Lower leg skin (tissue), 4 donors: ENCODE measurements at places on chromosomes 7 and 10. TPM values are rescaled to one million over a fixed set of nuclear protein-coding genes. Genes with fewer than 3 reads are reported as not detected.

Gene ANKMY2
- 12.0 TPM for total RNA-seq

Gene VOPP1
- total RNA-seq, result 25.4 TPM

Gene FBXL13
- total RNA-seq, result 1.5 TPM

DNA sequence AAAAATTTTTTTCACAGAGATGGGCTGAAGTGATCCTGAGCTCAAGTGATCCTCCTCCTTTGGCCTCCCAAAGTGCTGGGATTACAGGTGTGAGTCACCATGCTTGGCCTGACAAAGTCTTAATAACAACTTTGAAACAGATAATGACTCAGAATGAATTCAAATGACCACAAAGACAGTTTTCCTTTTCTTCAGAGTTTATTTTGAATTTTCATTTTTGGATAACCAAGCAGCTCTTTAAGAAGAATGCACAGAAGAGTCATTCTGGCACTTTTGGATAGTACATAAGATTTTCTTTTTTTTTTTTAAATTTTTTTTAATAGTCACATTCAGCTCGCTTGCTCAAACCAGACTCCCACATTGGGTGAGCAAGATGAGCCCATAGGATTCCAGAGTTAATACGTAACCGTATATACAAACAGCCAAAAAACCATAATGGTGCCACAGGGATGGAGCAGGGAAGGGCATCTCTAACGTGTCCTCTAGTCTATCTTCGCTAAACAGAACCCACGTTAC, 43.0 kb upstream of the NMT2 start:
- no peak for DNase-seq

- no peak for DNase-seq
These were observed 44.9 kb upstream of the IL6 start for GRCh38 chr7:22681852-22682657.

DNA sequence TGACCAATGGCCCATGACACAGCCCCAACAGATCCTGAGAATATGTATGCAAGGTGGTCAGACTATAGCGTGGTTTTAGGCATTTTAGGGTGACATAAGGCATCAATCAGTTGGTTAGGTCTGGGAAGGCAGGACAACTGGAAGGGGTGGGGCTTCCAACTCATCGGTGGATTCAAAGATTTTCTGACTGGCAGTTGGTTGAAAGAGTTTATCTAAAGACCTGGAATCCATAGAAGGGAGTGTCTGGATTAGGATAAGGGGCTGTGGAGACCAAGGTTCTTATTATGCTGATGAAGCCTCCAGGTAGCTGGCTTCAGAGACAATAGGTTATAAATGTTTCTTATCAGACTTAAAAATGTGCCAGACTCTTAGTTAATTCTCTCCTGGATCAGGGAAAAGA, 60.3 kb upstream of the CFAP46 start:
- no peak for DNase-seq

- DNase-seq, result peak; percentile 94
These were observed 23.7 kb upstream of the LIMK1 start for GRCh38 chr7:74059681-74060588.

DNA sequence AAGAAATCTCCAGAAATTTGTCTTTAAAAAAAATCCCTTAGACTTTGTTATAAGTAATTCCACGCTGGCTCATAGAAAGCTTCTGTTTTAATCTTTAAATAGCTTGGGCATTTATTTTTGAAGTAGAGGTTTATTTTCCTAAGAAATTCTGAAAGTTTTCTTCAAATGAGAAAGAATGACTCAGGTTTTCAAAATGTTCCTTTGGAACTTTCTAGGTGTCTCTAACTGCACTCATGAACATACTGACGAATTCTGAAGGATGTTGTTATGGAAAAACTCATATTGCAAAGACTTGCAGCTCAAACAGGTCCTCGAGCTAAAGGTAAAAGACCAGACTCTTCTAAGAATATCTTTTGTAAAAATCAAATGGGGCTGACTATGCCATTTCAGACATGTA, 10.7 kb downstream of the DGKI start:
- no peak for DNase-seq

GRCh38 chr10:64385355-64385754, 864.2 kb downstream of the REEP3 start:
- DNase-seq, result no peak

DNA sequence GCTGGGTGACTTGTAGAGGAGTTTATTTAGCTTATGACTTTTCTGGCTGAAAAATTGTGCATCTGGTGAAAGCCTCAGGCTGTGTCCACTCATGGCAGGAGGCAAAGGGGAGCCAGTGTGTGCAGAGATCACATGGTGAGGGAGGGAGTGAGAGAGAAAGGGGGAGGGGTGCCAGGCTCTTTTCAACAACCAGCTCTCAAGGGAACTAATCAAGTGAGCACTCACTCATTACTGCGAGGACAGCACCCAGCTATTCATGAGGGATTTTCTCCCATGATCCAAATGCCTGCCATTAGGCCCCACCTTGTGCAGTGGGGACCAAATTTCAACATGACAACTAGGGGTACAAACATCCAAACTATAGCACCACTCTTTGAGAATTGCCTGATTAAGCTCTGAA, 590.2 kb downstream of the MAGI2 start:
- DNase-seq, result no peak

- DNase-seq, result no peak
These were observed 55.4 kb upstream of the SGMS1 start for GRCh38 chr10:50679149-50679548.
